AG10803 (cell line): ENCODE measurements at places on chromosomes 7 and 10.
A peak's percentile ranks its signal among the peaks of the same experiment; 100 is the strongest.

GRCh38 chr10:124106241-124106879 lies 13.0 kb upstream of the CHST15 start:
- peak; percentile 63 for DNase-seq

DNA sequence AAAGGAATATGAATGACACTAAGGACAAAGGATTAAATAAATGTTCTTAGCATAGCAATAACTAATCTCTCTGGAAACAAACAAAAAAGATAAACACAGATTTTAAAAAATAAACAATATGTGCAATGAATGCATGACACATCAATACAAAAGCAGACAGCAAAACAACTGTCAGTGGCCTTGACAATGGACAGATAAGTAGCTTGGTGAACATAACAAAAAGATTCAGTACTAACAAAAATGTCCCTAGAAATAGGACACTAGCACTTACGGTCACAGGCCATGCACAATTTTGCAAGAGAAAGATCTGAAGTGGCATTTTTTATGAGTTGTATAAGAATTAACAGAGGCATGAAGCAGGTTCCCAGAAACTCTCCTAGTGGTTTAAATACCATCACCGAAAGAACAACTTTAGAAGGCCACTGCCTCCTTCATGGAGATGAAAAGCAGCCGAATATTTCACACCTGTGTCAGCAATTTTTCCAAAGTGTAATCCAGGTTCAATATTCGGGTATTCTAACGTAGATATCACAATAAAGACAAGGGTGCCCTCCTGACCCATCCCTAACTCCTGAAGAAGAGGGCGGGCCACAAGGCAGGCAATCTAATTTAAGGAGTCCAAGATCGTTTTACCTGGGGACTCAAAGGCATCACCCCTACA lies 231.3 kb upstream of the MKLN1 start:
- no peak for DNase-seq

GRCh38 chr10:51145375-51145774 lies 71.1 kb downstream of the PRKG1 start:
- DNase-seq: no peak

GRCh38 chr7:96547371-96547811 lies 162.3 kb downstream of the SEM1 start:
- no peak for DNase-seq

- DNase-seq: no peak
Measured at GRCh38 chr7:94832051-94832450, 75.3 kb upstream of the PPP1R9A start.

- DNase-seq: no peak
Measured at GRCh38 chr7:126450269-126450671, 802.5 kb downstream of the GRM8 start.

DNA sequence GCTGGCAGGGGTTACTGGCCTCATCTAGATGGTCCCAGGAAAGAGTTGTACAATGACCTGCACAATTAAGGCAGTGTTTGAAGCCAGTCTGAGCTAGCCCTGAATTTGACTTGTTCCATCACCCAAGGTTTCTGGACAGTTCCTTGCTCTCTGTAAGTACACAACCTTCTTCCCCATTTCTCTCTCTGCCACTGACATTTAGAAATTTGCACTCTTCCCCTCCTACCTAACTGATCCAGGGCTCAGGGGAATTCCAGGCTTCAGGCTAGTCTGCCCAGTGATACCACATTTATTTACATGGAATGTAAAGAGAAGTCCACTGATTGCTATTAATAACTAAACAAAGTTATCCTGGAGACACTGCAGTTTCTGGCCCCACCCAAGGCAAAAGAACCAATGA lies 139.0 kb upstream of the GPR26 start:
- no peak for DNase-seq

- peak; percentile 28 for DNase-seq
Measured at GRCh38 chr10:125824736-125825135, 1.4 kb downstream of the BCCIP start.

- DNase-seq: no peak
Measured at GRCh38 chr7:112888781-112889180, 98.6 kb upstream of the TMEM168 start.

DNA sequence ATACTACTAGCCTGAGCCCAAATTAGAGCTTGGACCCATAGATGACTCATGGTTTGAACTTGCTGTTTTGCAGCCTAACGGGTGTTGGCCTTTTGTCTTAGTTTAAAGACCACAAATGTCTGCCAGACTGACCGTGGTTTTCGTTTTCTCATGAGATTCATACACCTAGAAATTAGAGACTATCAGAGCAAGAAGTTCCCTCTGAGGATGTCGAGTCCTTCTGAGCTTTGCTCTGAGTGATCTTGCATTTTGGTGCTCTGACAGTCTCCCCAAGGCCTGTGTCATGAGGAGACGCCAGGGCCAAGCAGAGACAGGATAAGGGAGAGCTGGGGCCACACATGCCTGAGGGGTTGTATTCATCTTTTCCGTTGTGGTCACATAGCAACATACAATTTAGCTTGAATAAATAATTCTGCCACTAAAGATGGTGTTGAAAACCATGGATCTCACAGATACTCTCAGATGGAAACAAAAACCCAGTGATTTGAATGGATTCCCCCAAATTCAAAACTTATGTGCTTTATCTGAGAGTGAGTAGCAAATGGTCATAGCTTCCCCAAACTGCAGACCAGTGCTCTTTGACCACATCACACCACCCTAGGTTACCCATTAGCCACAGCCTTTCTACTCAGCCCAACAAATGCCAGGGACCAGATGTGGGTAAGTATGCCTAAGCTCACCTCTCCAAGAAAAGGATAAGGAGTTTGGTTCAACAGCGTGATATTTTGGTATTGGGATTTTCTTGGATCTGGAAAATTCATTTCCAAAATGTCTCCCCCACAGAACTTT lies 762.0 kb upstream of the IGFBP3 start:
- peak; percentile 72 for DNase-seq

DNA sequence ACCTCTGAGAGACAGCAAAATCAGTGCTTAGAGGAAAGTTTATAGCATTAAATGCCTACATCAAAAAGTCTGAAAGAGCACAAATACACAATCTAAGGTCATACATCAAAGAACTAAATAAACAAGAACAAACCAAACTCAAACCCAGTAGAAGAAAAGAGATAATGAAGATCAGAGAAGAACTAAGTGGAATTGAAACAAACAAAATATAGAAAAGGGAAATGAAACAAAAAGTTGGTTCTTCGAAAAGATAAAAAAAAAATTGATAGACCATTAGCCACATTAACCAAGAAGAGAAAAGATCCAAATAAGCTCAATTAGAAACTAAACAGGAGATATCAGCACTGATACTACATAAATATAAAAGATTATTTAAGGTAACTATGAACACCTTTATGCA lies 280.0 kb upstream of the NRG3 start:
- no peak for DNase-seq

- DNase-seq: no peak
Measured at GRCh38 chr7:72405871-72406270, 6.3 kb downstream of the CALN1 start.

DNA sequence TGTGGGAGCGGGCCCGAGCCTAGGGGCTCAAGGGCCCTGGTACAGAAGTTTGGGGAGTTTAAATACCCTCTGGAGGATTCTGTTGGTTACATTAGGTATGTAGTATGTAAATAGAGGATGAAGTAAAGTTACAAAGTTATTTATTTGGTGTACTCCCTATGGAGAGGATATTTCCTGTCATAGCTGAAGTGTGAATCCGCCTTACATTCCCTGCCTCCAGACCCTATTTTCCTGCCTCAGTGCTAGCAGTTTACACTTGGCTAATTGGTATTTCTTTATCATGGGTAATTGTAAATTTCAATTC lies 60.6 kb upstream of the KLF14 start:
- no peak for DNase-seq

DNA sequence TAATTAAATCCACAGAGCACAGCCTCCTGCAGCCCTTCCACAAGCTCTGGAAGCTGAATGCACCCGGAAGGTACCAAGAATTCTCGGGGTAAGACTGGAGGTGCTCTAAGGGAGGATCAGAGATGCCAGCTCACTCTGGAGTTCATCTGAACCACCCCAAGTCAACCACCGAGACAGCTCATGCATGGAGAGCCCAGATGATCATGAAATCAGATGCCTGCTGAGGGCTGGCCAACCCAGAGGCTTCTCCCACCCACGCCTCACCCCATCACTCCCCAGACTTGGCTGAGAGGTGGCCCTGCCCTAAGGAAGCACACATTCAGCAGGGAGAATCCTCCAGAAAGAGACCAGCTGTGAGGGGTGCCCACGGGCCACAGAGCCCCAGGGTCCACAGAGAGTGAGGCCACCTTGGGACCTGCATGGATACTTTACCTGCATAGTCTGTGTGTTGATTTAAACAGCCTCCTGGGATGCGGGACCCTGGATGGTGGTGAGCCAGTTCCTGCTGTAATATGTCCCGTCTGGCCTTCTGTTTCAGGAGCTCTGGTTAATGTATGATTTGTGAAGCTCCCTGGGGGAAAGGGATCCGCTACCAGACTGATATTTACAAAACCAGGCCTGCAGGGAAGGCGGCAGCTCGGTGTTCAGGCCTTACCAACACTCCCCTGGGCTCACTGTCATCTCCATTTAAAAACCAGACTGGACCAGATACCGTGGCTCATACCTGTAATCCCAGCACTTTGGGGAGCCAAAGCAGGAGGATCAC lies 64.9 kb downstream of the INSIG1 start:
- no peak for DNase-seq

DNA sequence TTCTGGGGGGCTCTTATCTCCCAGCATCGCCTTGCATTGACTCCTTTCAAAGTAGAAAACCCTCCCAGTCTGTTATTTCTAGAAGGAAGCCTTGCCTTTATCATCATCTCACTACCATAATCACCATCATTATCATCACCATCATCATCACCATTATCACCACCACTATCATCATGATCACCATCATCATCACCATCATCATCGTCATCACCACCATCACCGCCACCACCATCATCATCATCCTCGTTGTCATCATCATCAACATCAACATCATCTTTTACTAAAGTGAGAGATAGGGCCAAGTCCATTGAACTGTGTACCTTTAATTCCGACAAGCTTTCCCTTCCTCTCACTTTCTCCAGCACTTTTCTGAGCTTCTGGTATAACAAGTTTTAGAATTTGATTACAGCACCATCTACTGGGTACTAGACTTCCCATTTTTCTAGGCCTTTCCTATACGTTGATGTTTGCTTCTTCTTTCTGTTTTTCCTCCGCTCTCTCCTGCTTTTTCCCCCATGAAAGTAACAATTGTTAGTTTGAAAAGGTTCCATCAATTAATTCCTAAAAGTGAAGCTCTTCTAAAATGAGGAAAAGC lies 226.4 kb downstream of the BUB3 start:
- DNase-seq: peak; percentile 6

GRCh38 chr10:26528715-26529393 lies 90.7 kb downstream of the APBB1IP start:
- DNase-seq: no peak

GRCh38 chr10:84511709-84512285 lies 183.4 kb downstream of the CCSER2 start:
- DNase-seq: no peak

DNA sequence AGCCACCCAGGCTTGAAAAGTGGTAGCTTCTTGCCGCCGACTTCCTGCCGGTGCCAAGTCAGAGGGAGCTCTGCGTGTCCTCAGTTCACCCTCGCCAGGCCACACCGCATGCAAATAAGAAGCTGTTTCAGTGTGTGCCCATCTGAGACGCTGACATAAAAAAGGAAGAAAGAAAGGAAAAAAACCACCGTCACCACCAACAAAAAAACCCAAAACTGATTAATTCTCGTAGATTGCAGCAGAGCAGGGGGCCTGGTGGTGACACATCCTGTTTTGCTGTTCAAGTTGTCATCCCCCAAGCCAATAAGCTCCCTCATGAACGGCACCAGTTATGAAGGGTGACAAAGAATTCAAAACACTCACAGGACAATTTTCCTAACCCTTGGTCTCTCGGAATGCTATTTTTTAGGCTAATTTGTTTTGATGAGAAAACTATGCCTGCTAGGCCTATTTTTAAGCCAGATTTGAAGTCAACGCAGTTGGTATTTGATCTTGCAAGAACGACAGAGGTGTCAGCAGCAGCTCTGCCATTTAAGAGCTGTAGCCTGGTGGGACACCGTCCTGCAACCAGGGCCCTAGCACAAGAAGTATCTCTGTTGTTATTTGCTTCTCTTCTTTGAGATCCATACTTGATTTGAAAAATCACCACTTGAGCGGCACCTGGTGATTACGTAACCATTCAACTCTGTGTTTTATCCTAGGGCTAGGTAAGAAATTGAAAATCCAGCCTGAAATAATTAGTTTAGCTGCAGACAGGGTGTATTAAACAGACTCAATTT lies 145.6 kb downstream of the PFKFB3 start:
- peak; percentile 74 for DNase-seq

- no peak for DNase-seq
Measured at GRCh38 chr10:30742471-30742870, 112.9 kb upstream of the LYZL2 start.

GRCh38 chr10:132209130-132209529 lies 22.4 kb downstream of the DPYSL4 start:
- DNase-seq: peak; percentile 31

DNA sequence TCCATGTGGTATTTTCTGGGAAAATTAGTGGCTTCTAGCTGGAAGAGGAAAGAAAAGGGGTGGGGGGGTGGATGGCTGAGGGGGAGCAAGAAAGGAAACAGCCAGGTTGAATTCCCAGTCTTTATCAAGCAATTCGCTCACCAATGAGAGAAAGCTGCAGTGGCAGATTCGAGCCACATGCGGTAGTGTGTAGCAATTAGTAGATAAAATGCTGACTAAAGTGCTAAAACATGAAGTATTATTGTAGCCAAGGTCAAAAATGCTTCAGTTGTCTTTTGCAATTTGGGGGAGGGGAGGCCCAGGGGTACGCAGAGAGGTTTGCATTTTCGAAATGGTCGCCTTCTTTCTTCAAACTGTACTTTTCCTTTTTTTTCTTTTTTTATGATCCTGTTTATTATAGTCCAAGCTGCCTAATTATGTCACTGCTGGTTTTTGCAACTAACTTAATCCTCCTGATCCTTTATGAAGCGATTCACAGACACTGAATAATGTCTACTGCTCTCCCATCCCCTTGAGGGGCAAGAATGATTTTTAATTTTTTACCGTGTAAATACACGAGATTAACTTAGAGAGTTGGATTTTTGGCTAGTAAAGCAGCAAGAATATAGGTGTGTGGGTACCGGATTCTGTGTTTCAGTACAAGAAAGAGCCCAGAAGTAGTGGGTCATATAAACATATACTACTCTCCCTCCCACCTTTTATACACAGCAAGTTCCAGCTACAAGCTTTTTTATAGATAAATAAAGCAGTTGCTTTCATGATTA lies 3.6 kb upstream of the ARID5B start:
- peak; percentile 59 for DNase-seq
